ENCODE measurements at places on chromosomes 5 and 9.

DNA sequence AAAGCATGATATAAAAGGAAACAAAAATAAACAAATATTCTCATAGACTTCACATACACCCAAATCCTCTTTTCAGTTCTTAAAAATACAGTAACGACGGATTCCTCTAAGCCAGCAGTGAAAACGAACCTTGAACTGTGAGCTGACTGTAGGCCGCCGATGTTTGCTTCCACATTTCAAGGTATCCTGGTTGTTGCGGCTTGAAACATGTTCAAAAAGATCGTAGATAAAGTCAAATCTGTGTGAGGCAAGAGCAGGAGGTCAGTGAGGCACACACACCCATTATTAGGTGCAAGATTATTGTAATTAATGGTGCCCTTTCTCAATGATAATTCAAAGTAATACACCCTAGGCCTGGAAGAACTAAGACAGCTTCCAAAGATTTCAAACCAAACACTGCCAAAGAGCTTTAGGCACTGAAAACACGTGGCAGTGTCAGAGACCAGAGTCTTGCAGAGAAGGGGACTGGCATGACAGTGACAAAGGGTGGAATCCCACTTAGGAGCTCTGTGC lies 141.2 kb upstream of the RETREG1 start:
- no peak for DNase-seq

DNA sequence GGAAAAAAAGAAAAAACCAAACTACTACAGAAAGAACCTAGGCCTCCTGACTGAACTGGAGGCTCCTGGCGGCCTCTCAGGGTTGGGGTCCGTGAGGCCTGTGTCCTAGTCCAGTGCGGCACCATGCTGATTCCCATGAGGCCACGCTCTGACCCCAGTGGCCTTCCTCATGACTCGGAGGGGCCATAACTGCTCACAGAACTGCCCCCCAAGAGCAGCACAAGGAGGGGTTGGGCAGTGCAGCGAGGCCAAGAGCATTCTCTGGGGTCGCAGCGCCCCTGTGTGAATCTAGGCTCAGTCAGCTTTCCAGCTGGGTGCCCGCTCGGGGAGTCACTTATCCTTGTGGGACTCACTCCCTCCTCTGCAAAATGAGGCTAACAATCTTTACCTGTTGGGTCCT lies 79.3 kb upstream of the FBXW11 start:
- no peak for DNase-seq

- DNase-seq: no peak
Observed at GRCh38 chr9:127608104-127608966, 3.7 kb upstream of the STXBP1 start.

DNA sequence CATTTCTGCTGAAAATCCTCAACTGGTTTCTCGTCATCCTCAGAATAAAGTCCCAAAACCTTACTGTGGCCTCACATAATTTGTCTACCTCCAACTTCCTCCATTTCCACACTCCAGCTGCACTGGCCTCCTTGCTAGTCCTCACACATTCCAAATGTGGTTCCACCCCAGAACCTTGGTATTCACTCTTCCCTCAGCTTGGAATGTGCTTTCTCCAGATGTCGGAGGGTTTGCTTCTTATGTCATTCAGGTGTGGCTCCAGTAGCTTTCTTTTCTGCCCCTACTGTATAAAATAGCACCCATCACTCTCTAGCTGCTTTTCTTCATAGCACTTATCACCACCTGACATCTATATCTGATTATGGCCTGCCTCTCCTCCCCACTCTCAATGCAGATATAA lies 102.5 kb upstream of the IFNK start:
- no peak for DNase-seq

DNA sequence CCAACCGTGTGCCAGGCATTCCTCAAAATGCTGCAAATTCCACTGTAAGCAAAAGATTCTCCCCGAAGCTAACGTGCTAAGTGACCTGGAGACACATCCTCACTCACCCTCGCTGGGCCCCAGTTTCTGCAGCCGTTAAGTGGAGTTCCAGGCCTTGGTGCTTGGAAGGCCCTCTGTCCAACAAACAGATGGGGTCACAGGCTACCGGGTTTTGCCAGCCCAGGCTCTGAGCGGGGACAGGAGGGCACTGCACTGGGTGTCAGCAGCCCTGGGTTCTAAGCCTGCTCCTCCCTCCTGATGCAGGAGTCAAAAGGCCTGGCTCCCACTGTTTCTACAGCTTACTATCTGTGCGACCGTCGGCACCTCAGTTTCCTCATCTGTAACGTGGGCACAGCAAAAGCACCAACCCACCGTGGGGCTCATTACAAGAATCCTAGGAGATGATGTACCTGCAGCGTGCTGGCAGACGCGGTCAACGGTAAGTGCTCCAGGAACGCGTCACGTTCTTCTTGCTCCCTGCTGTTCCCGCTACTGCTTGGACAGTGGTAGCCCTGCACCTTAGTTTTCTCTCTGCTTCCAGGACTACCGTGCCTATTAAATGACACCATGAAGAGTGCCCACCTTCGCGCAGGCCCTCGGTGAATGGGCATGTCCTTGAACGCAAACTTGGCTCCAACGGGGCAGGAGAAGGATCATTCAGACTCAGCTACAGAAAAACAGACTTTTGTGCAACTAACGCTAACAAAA lies 84.8 kb downstream of the ADAMTS2 start:
- no peak for DNase-seq

GRCh38 chr9:110344821-110345220 lies 7.2 kb upstream of the TXNDC8 start:
- no peak for DNase-seq

DNA sequence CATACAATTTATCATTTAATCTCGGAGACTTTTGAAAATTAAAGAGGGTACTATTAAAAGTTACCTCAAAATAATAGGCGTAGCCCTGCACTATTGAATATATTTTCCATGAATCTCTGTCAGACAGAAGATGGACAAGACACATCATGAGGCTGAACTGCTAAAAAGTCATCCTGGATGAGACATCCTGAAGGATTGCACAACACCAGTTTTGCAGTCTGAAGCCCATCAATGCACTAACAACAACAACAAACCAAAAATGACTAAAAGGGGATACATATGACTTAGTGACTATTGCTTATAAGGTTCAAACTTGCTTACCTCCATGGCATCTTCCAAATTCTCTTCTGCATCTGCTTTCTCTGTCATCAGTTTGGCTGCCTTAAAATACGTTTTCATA lies 15.7 kb downstream of the LMBRD2 start:
- no peak for DNase-seq

DNA sequence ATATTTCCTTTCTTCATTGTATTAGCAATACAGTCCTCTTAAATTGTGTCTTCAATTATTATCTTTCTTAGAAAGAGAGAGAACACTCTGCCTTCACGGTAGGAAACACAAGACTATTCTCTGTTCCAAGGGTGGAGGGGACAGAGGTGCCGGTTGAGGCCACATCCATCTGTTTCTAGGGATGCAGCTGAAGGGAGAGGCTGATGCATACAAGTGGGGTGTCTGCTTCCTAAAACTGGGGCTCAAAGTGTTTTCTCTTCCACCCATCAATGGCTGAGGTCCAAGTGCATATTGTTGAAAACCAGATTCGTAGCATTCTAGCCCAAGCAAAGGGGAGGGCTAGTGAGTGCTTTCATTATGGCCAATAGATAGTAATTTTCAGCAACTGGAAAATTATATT lies 9.5 kb downstream of the IRX2 start:
- no peak for DNase-seq

- DNase-seq: no peak
Observed at GRCh38 chr5:178383919-178384815, 151.6 kb upstream of the PHYKPL start.
